ENCODE measurements at places on chromosomes 4 and X. TPM values are rescaled to one million over a fixed set of nuclear protein-coding genes. Genes with fewer than 3 reads are reported as not detected.

Gene SHROOM2
- 41.9 TPM for total RNA-seq

- no peak for DNase-seq
Measured at GRCh38 chr4:123838474-123838873, 441.9 kb downstream of the SPRY1 start.

DNA sequence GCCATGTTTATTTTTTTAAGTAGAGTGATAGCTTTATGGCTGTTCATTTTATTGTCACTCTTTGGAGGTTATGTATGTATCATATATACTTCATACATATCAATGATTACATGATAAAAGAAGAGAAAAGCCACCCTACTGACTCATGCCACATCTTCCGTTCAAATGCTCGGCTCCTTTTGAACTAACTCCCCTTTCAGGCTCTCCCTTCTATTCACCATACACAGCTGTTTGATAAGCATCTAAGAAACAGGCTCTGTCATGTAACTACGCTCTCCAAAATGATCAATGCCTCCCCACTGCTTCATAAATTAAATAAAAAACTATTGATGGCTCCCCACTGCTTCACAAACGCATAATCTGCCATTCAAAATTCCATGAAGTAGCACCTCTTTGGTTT lies 89.4 kb downstream of the SEL1L3 start:
- no peak for DNase-seq

Gene AADAT
- 2.2 TPM for total RNA-seq

GRCh38 chr4:53055274-53055673 lies 193.2 kb downstream of the RASL11B start:
- DNase-seq = no peak

DNA sequence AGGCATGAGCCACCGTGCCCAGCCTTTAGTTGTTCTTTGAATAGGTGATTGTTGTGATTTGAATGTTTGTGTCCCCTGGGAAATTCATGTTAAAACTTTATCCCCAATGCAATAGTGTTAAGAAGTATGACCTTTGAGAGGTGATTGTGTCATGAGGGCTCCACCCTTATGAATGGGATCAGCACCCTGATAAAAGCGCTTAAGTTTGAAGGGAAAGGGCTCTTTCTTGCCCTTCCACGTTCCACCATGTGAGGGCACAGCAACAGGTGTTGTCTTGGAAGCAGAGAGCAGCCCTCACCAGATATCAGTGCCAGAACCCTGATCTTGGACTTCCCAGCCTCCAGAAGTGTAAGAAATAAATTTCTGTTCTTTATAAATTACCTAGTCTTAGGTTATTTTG lies 33.7 kb upstream of the RP2 start:
- no peak for DNase-seq

Gene USP51
- total RNA-seq = 0.92 TPM

- DNase-seq = no peak
Measured at GRCh38 chr4:156559346-156559745, 412.3 kb downstream of the PDGFC start.

- DNase-seq = no peak
Measured at GRCh38 chrX:65993915-65994460, 45.9 kb downstream of the VSIG4 start.

DNA sequence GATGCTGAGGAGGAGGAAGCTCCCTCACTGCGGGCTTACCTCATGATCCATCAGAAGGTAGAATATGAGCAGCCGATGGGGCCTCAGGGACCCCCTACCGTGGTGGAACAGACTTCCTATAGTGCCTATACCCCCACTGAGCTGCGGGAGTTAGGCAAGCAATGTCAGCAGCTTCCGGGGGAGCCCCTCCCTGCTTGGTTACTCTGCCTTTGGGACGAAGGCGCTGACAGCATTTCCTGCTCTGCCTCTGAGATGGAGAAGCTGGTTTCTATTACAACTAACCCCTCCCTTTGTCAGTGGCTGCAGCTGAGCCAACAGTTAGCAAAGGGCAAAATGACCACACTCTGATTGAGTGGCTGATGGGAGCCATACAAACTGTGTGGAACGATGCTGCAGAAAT lies 430.7 kb downstream of the IDS start:
- no peak for DNase-seq

Gene JAKMIP1
- not detected for total RNA-seq

Gene WDR17
- total RNA-seq = 0.05 TPM

GRCh38 chrX:98194036-98194435 lies 1310.3 kb downstream of the RPA4 start:
- no peak for DNase-seq

GRCh38 chrX:10903523-10903922 lies 207.6 kb upstream of the HCCS start:
- DNase-seq = no peak

- no peak for DNase-seq
Measured at GRCh38 chrX:73977542-73978169, 326.3 kb upstream of the ZCCHC13 start.

GRCh38 chrX:130539721-130540321 lies 138.0 kb downstream of the RBMX2 start:
- peak; percentile 5 for DNase-seq

GRCh38 chr4:7831330-7831729 lies 108.3 kb downstream of the AFAP1 start:
- DNase-seq = no peak

DNA sequence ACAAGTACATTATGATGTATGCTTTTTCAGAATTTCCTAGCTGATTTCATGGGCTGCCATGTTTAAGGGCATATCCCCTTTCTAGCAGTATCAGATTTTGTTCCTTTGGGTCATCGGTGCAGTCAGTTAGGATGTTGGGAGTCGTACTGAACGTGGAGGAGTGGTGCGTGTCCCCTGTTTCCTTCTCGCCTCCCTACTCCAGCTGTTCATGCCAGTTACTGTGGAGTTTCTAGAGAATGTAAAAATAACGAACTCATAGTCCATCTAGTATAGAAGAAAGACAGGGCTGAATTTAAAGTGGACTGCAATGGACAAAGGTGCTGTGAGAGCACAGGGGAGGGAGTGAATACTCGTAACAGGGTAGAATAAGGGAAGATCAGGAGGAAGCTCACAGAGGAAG lies 111.3 kb downstream of the CEP135 start:
- DNase-seq = no peak

- no peak for DNase-seq
Measured at GRCh38 chr4:185205697-185206342, 2.0 kb upstream of the CFAP97 start.

- DNase-seq = no peak
Measured at GRCh38 chr4:4726051-4726450, 133.4 kb upstream of the MSX1 start.

DNA sequence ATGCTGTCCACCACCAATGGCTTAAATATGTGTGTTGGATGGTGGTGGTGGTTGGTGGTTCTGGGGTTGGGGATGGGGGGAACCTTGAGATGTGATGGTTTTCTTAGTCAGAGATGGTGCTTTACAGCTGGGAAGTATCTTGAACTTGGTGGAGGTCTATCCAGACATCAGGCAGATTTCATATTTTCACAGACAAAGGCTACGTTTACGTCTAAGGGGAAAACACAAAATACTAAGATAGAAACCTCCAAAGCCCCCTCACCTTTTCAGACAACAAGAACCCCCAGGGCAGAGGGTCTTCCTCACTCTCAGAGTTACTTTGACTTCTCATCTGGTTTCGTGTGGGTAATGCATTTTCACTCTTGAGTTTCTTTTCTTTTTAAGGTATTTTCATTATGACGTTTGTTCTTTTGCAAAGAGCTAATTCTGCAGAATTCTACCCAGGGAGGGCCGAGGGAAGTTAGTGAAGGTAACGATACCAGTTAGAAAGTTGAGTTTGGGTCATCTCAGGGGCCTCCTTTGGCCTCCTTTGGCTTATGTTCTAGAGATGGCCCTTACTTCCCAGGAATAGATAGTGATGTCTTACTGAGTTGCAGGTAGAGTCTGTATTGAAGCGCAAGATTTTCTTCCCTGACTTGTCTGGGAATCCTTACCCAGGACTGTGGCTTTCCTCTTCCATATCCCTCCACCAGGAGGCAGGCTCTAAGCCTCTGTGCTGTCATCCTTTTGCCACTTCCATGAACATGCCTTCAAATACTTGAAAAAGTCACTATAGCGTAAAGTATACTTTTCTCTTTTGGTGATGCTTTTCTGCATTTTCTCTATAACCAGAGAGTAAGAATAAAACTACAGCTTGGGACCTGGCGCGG lies 31.9 kb downstream of the RHOH start:
- DNase-seq = no peak

Gene TMEM150C
- total RNA-seq = 10.7 TPM

DNA sequence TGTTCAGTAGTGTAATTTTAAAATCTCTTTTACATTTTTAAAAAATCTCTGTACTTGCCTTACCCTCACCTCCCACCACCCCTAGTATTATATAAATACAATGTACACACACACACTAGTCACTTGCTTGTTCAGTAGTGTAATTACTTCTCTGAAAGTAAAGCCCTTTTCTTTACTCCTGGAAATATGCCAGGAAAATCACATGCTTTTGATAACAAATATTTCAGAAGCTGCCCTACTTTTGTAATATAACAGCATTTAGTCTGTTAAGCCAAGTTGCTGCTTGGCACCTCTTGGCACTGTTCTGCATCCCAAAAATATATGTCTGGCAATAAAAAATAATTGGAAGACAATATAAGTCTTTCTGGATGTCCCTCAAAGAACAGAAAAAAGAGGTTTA lies 172.8 kb upstream of the APOOL start:
- no peak for DNase-seq

GRCh38 chrX:40093586-40093985 lies 4.2 kb downstream of the BCOR start:
- no peak for DNase-seq

Gene GASK1B
- total RNA-seq = 46.6 TPM
